ENCODE measurements at places on chromosomes 12 and 14. TPM values are rescaled to one million over a fixed set of nuclear protein-coding genes. Genes with fewer than 3 reads are reported as not detected.

Gene PIWIL1
- 0.09 TPM for total RNA-seq

Gene KCNA5
- total RNA-seq = 1.8 TPM

Gene DHRS1
- 81.6 TPM for total RNA-seq

DNA sequence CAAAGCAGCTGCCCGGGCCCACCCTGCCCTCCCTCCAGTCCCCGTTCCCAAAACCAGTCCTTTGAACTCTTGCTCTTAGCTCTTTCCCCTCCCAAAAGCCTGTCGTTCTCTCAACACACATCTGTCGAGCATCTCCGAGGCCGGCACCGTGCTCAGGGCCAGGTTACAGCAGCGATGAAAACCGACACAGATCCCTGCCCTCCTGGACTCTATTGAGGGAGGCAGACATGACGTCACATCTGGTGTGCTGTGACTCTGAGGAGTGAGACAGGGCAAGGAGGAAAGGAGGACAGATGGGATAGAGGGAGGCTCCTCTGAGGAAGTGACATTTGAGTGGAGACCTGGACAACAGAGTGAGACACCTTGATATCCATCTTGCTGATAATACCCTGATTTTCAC lies 34.6 kb upstream of the PWP1 start:
- H3K27me3 ChIP-seq = no peaks in the 10 kb centered on the region
- H3K27ac ChIP-seq = no peak overlapping the region
- H3K4me3 ChIP-seq = no peak overlapping the region
- peaks cover 6% of the 10 kb centered on the region for H3K36me3 ChIP-seq

GRCh38 chr12:66947119-66947518 lies 268.2 kb upstream of the GRIP1 start:
- no peak overlapping the region for H3K4me3 ChIP-seq
- no peak overlapping the region for H3K27ac ChIP-seq
- no peaks in the 10 kb centered on the region for H3K27me3 ChIP-seq
- H3K36me3 ChIP-seq = no peaks in the 10 kb centered on the region
- no peak for DNase-seq
- no peaks in the 10 kb centered on the region for H3K4me1 ChIP-seq

- no peak overlapping the region for H3K27ac ChIP-seq
- no peaks in the 10 kb centered on the region for H3K36me3 ChIP-seq
- no peak overlapping the region for H3K4me3 ChIP-seq
- H3K4me1 ChIP-seq = no peaks in the 10 kb centered on the region
- no peak for DNase-seq
Observed at GRCh38 chr14:69559581-69560011, 15.1 kb downstream of the CCDC177 start.

All from esophagus squamous epithelium (tissue), 5 donors.